T-helper 17 cell (primary cell): ENCODE measurements at places on chromosomes 7 and 10. TPM values are rescaled to one million over a fixed set of nuclear protein-coding genes. Genes with fewer than 3 reads are reported as not detected.

Gene SRRM3
- not detected for total RNA-seq

GRCh38 chr10:121368347-121369025 is 229.8 kb downstream of the FGFR2 start:
- no peak overlapping the region for H3K27ac ChIP-seq
- H3K4me1 ChIP-seq, result no peaks in the 10 kb centered on the region
- no peak overlapping the region for H3K4me3 ChIP-seq
- H3K27me3 ChIP-seq, result no peaks in the 10 kb centered on the region
- H3K36me3 ChIP-seq, result no peaks in the 10 kb centered on the region

DNA sequence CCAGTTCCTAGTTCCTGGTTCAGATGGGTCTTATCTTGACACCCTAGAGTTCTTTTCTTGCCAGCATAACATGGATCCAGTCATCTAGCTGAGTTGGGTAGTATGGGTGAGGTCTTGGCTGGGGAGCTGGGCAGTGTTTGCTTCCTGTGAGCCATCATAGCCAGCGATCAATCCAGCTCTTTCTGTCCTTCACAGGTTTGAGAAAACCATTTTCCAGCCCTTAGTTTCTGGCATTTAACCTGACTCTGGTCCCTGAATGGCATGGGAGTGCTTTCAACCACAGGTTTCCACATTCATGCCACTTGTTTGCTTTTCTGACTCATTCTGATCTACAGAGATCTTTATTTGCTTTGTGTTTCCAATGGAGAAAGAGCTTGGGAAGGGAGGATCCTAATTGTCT is 8.6 kb downstream of the SLC13A1 start:
- no peaks in the 10 kb centered on the region for H3K4me1 ChIP-seq
- H3K36me3 ChIP-seq, result no peaks in the 10 kb centered on the region
- H3K4me3 ChIP-seq, result no peak overlapping the region
- no peaks in the 10 kb centered on the region for H3K27me3 ChIP-seq

DNA sequence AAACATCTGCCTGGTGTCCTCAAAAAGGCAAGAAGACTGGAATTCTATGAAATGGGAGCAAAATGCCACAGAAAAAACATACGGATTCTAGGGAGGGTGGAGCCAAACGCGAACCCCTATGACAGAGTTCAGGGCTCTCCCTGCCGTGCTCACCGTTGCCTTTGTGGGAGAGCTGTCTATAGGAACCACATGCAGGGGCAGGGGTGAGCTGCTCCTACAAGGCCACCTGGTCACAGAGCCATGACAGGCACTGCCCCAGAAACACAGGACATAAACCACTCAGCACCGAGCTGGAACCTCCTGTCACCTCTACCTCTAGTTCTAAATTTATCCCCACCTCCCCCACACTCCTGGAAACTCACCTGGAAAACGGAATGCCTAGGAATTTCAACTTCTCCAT is 155.1 kb upstream of the ZNF32 start:
- no peak for DNase-seq
- H3K27ac ChIP-seq, result no peak overlapping the region
- H3K36me3 ChIP-seq, result peaks cover 3% of the 10 kb centered on the region
- H3K4me1 ChIP-seq, result peaks cover 23% of the 10 kb centered on the region

- DNase-seq, result peak; percentile 40
- peaks cover 69% of the 10 kb centered on the region for H3K27me3 ChIP-seq
- no peaks in the 10 kb centered on the region for H3K36me3 ChIP-seq
- H3K4me1 ChIP-seq, result peaks cover 16% of the 10 kb centered on the region
- H3K4me3 ChIP-seq, result no peak overlapping the region
Observed at GRCh38 chr10:84264611-84265141, 19.8 kb downstream of the RGR start.

- no peak for DNase-seq
- H3K4me1 ChIP-seq, result no peaks in the 10 kb centered on the region
- H3K36me3 ChIP-seq, result no peaks in the 10 kb centered on the region
- H3K27me3 ChIP-seq, result no peaks in the 10 kb centered on the region
- H3K27ac ChIP-seq, result no peak overlapping the region
Observed at GRCh38 chr7:79050603-79051002, 402.9 kb downstream of the MAGI2 start.
